ENCODE measurements at places on chromosomes 2 and 18.

- DNase-seq: no peak
Measured at GRCh38 chr2:9332853-9333245, 90.5 kb downstream of the ITGB1BP1 start.

- DNase-seq: no peak
Measured at GRCh38 chr2:172613615-172614231, 57.8 kb downstream of the PDK1 start.

DNA sequence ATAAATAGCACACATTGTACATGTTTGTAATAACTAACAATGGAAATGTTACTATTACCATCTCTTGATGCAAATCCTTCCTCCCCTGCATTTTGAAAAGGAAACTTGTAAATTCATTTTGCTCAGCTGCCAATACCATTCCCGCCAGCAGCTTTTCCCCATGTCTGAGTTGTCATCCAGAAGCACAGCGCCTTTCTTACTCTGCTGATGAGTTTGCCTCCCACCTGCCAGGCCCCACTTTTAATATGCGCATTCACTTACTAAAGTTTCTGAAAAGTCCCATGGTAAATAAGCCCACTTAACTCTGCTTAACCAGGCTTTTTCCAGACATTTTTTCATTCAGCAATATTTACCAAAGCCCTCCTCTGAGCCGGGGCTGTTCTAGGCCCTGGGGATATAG is 3.9 kb downstream of the CHST10 start:
- no peak for DNase-seq

DNA sequence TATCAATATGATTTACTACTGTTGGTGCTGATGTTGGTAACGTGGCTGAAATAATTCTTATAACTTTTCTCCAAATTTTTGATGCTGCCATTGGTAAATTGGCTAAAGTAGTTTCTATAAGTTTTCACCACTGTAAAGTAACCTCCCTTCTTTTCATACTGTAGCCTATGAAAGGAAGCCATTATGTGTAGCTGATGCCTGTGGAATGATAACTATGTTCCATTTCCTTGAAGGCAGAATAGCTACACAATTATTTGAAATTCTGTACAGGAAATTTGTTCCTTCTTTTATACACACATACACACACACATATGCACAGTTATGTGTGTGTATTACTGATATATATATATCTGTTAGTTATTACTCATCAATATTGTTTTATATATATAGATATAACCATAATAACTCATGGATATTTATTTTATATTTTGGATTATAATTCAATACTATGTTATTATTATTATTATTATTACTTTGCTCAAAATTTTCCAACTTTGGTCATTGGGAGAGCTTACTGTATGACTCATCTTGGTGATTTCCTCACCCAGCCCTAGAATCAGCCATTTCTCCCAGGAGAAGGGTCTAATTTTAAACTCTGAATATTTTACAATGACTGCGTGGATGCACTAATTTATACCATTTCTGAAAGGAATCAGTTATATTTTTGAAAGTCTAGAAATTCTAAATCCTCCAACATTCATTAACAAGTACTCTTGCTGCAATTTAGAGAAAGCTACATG is 1677.7 kb downstream of the SUCLG1 start:
- no peak for DNase-seq

DNA sequence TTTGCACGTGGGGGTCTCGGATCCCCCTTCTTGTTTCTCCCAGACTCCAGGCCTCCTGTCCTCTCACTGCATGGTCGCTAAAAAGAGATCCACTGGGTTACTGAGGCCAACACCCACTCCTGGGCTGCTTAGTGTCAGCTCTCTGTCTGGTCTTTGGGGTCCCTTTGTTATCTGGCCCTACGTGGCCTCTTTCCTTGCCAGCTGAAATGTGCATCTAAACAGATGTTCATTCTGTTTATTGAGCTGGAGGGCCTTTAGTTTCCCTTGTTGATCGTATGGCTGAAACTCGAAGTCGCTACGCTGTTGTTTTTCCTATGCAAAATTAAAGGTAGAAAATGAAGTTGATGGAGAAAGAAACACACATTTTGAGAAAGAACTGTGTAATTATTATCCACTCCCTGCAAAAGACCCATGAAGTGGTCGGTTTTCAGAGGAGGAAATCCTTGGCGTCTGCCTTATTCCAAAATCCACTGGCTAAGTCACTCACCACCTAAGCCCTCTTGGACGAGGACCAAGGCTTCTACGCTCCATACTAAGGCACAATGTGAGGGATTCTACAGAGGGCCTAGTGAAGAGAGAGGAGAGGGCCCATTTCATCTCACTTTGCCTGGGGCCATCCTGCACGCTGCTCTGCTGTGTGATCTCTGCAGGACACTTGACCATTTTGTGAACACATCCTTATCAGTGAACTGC is 105.3 kb downstream of the GLI2 start:
- DNase-seq: no peak

DNA sequence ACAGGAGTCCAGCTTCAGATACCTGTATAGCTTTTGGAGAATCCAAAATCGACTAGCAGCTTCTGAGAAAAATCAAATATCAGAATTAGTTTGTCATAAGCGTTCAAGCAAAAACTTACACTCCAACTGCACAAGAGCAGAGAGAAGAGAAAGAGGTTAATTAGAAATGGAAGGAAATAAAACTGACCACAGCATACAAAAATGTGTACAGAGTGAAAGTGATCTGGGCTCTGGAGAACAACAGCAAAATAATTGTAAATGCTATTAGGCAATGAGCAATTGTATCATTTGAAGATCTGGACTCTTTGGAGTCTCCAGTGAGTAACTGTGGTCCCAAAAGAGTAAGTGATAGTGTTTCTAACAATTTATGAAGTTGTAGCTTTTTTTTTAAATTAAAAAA is 867.3 kb downstream of the TRIB2 start:
- no peak for DNase-seq

DNA sequence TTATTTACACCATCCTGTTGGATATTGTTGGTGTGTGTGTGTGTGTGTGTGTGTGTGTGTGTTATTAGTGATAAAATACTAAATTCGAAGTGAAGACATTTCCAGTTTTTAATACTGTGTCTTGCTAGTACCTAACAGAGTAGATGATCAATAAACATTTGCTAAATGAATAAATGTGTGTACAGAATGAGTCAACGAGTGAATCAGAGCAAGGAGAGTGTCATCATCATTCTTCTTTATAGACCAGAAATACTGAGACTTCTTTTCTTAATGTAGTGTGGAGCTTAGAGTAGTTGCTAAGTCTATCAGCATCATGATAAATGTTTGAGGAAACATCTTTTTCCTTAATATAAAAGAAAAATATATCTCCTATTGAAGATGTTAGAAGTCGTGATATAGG is 169.7 kb upstream of the SATB2 start:
- DNase-seq: no peak

- DNase-seq: no peak
Measured at GRCh38 chr2:42924418-42924886, 132.1 kb upstream of the HAAO start.

DNA sequence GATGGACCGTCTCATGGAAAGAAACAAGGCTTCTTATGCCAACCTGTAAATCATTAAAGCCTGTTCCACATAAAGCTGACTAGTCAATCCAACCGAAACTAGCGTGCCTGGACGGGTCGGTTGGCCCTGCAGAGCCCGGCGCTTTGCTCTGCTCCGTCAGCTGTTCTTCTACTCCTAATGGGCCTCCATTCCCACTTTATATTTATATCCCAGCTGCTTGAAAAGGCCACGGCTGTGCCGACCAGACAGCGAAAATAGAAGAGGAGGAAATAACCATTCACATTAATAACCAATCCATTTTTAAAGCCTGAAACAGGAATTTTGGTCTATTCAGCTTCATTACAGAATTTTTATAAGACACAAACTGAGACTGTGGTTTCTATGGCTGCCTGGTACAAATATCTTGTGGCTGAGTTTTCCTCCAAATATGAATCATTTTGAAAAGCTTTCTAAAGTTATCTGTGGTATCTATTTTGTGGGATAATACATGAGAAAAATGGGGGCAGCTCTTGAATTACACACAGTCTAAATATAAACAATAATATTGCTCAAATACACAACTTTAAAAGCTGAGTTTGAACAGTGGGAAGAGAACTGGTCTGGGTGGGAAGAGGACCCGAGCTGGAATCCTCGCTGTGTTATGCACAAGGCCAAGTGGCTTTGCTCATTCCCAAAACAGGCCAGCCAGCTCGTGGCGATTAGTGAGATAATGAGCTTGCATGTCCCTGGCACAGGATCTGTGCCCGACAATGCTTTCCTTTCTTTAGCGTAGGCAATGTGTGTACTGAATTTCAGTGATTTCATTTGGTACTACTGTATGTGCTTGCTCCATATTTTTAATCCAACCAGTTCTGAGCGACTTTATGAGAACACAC is 10.5 kb upstream of the FAM124B start:
- DNase-seq: no peak

DNA sequence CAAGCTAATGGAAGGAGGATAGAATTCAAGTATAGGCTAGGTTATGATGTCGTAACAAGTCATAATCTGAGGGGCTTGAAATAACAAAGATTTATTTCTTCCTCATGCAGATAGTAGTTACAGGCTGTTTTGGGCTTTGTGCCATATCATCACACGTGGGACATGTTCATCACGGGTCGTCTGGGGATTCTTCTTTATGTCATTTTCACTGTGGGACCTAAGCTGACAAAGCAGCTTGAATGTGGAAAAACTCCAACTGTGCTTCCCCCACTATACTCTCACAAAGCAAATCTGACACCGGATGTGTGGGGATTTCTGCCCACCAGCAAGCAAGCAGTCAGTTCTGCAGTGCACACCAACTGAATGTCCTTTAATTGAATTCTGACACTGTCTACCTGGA is 124.8 kb downstream of the LTBP1 start:
- no peak for DNase-seq

GRCh38 chr2:85116207-85116606 is 17.0 kb upstream of the TCF7L1 start:
- no peak for DNase-seq

DNA sequence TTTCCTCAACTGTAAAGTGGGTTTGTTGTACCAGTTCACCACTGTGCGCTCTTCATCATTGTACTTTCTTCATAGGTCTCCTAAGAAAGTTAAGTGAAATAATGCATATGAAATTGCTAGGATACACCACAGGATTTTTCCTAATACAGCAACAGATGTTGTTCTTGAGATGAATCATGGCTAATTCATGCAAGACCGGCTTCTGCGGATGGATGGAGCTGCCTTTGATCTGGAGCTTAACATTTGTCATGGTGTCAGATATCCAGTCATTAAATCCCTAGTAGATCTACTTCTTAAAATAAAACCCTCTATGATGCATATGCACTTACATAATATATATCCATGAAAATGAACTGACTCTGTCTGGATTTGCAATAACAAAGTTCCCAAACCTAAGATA is 114.1 kb downstream of the COL6A3 start:
- DNase-seq: no peak

DNA sequence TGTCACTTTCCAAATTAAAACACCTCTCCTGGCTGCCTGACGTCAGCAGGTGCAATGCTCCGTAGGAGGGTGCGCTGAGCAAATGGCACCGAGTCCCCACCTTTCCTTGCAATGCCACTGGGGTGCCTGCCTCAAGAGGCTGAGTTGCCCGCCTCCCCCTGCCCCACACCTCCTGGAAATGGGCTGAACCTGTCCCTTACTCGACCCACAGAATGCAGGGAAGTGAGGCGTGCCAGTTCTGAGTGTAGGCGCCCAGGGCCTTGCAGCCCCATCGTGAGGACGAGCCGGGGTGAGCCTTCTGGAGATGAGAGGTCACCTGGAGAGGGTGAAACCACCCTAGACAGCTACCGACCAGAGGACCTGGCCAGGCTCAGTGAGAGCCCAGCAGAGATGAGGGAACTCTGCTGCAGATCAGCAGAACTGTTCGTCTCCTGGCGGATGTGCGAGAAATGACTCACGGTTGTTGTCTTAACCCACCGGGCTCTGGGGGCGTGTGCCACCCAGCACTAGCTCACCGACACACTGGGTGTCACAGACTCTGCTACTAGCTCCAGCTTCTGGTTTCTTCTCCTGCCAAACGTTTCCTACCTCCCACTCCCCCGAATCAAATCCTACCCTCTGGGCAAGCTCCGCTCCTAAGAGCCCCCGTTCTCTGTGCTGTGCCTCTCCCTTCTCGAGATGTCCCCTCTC is 168.7 kb upstream of the HDAC4 start:
- DNase-seq: no peak

- DNase-seq: no peak
Measured at GRCh38 chr2:109447251-109447661, 166.5 kb downstream of the SEPTIN10 start.
